ENCODE measurements at places on chromosomes 4 and X.

- DNase-seq, result no peak
Observed at GRCh38 chr4:184860018-184860779, 34.4 kb upstream of the ACSL1 start.

GRCh38 chr4:118833192-118833820 is 2.6 kb downstream of the SEC24D start:
- DNase-seq, result no peak

DNA sequence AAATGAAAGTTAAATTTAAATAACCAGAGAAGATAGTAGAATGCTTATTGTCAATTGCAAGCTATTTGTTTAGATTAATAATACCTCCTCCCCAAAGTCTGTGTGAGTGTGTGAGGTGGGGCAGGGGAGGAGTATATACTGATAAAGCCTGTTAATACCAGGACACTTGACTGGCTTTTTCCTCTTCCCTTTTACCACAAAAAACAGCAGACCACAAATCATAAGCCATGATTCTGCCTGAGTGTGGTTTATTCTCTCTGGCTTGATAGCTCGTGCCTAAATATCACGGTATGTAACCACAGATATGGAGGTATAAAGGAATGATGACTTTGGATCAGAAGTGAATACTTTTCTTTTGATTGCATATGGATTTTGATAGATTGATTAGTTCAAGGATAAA is 21.9 kb upstream of the SCRG1 start:
- DNase-seq, result no peak

GRCh38 chrX:10856797-10857196 is 236.4 kb upstream of the MID1 start:
- DNase-seq, result no peak

- no peak for DNase-seq
Observed at GRCh38 chr4:153713866-153714646, 30.0 kb downstream of the TLR2 start.

- DNase-seq, result no peak
Observed at GRCh38 chr4:149823769-149824221, 8.2 kb upstream of the IQCM start.

DNA sequence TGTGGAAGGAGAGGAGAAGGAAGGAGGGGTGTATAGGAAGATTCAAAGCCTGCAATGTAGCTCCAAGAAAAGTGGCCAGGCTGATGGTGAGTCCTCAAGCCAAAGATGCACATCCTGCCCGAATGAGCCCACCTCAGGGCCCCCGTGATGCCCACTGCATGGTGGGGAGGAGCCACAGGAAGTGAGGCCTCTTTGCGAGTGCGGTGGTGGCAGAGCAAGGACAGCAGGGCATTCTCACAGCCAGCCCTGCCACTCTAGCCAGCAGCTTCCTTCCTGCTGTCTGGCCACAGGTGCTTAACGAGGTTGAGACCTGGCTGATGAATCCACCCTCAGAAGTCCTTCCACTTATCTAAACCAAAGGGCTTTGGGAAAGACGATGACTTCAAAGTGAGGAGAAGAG is 55.8 kb downstream of the BCOR start:
- DNase-seq, result no peak

DNA sequence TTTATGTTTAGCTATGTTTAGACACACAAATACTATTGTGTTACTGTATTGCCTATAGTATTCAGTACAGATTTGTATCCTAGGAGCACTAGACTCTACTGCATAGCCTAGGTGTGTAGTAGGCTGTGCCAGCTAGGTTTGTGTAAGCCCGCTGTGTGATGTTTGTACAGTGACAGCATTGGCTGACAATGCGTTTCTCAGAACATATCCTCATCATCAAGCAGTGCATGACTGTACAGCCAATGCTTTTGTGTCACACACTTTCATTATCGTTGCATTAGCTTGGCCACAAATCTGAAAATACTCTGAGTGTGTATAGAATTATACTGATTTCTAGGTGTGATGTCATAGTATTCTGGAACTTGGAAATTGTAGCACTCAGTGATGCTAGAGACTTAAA is 63.4 kb downstream of the CLDN34 start:
- DNase-seq, result no peak

GRCh38 chrX:95791876-95792275 is 892.8 kb upstream of the DIAPH2 start:
- no peak for DNase-seq

- DNase-seq, result no peak
Observed at GRCh38 chr4:14864365-14865030, 137.8 kb upstream of the CPEB2 start.

- DNase-seq, result no peak
Observed at GRCh38 chr4:6616087-6616995, 24.1 kb upstream of the MRFAP1 start.

GRCh38 chrX:111445485-111445884 is 33.5 kb upstream of the DCX start:
- no peak for DNase-seq

DNA sequence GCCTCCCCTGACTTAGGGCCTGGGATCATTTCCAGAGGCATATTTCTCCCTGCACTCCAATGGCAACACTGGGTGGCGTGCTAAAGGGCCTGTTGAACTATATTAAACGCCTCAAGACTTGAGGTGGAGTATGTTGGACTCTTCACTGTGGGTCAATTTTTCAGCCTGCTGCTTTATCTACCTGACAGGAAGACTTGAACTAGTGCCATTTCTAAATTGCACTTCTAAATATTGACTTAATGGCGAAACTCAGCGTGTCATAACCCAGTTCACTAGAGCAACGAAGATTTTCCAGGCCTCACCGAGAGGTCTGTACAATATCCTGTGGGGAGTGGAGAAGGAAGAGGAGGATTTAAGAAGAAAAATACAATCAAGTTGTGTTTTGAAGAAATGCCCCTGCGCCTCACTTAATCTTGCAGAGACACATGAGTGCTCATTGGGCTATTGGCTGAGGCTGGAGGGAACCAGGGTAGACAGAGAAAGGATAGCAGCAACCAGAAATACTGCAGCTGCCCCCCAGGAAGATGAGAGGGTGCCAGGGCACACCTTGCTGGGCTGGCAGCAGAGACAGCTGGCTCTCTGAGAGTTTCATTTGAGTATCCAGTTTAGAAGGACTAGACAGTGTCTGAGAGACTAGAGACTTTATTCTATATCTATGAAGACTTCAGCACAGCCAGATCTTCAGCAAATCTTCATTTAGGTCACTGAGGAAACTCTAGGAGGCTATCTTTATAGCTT is 67.4 kb downstream of the ENPP6 start:
- DNase-seq, result no peak

GRCh38 chrX:119745283-119745848 is 13.0 kb upstream of the SOWAHD start:
- no peak for DNase-seq

DNA sequence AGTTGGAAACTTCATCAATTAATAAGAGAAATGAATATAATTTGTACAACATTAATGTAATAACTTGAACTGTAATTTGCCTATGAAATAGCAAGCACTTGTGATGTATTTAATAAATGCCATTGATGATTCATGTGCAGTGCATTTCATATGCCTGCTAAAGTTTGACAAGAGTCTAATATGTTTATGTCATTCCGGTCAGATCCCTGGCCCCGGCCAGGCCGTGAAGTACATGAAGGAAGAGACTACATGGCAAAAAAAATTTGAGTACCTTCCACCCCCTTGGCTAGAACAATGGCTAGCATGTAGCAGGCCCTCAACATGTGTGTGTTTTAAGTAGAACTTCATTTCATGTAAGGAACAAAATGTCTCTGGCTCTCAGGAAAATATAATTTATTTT is 161.3 kb downstream of the ATP10D start:
- no peak for DNase-seq

GRCh38 chrX:125654501-125654900 is 334.8 kb downstream of the TEX13C start:
- DNase-seq, result no peak

GRCh38 chr4:48225368-48226141 is 44.1 kb downstream of the TEC start:
- DNase-seq, result no peak

DNA sequence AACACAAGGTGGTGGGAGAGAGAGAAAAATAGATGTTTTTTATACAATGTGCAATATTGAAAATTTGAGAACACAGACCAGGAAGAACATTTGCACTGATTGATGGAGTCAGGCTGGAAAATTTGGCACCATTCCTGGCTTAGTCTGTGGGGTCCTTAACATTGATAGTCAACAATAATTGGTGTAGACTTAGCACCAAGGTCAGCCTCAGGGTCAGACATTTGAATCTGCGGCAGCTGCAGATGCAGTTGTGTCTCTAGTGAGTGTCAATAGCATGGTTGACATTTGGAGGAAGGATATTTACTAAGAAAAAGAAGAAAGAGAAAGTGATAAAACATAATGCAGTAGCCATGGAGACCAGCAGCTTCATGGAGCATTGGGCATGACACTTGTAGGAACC is 31.5 kb upstream of the GLRA3 start:
- no peak for DNase-seq

- no peak for DNase-seq
Observed at GRCh38 chrX:110657073-110657472, 138.5 kb downstream of the CHRDL1 start.

GRCh38 chr4:25624616-25625015 is 31.0 kb upstream of the SLC34A2 start:
- DNase-seq, result no peak

DNA sequence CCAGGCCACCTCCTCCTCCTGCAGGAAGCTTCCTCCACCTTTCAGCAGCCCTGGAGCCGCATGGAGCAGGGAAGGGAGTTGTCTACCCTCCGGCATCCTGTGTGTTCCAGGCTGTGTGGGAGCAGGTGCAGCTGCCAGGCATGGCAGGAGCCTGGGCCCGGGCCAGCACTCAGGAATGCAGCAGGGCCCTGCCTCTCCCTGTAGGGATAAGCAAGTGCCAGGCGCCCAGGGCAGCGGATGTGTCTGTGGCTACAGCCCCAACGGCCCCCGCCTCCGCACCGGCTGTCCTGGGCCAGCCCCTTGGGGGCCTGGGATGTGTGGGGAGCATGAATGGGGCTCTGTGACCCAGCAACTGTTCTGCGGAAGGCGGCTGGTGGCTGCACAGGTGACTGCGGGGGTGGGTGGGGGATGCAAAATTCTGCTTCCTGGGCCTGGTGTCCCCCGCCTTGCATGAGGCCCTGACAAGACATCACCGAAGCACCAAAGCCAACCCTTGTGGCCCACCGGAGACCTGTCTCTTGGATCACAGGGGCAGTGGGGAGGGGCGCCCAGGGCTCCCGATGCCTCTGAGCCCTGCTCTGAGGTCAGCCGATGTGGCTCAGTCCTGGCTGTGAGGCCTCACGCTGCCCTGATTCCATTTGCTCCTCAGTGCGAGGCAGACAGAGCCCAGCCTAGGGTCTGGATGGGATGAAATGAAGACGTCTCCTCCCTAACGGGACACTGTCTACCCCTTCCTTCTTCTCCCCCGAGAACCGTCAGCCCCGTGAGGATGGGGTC is 1.4 kb upstream of the DOK7 start:
- no peak for DNase-seq

GRCh38 chr4:8220661-8221450 is 21.8 kb downstream of the SH3TC1 start:
- no peak for DNase-seq

DNA sequence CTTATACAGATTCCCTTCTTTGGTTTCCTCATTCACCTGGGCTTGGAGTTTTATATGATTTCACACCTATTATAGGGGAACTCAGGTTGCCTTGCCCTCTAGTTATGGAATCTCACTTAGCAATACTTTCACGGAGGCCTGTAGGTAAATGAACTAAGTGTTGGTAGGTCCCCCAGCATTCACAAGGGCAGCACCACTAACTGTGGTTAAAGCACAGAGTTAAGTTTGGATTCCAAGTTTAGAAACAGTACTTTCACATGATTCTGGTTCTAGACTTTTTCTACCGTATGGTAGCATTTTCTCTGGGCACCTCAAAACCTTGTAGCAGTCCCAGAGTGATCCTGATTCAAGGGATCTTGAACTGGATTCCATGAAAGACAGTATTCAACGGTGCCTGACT is 46.4 kb downstream of the SH2D1A start:
- no peak for DNase-seq

DNA sequence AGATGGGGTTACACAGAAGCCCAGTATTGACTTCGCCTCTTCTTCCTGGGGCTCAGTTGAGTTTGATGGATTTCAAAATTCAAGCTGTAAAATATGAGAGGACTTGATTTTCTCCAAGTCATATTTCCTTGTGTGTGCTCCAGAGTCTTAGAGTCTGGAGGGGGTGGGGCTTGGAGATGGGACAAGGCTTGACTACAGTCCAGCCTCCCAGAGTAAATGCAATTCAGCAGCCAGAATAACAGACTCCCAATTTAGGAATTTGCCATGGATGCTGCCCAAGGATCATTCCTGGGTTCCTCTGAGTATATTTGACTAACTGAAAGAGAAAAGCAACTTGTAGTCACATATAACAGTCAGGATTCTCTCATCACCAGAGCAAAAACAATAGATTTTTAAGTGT is 53.7 kb upstream of the RBPJ start:
- no peak for DNase-seq

GRCh38 chrX:30212172-30212571 is 3.2 kb upstream of the MAGEB2 start:
- no peak for DNase-seq

GRCh38 chr4:173517781-173518424 is 12.1 kb downstream of the HAND2 start:
- DNase-seq, result no peak

GRCh38 chr4:121697564-121697963 is 784 bp upstream of the ANXA5 start:
- DNase-seq, result no peak

- DNase-seq, result no peak
Observed at GRCh38 chr4:98046665-98047064, 96.6 kb downstream of the STPG2 start.

DNA sequence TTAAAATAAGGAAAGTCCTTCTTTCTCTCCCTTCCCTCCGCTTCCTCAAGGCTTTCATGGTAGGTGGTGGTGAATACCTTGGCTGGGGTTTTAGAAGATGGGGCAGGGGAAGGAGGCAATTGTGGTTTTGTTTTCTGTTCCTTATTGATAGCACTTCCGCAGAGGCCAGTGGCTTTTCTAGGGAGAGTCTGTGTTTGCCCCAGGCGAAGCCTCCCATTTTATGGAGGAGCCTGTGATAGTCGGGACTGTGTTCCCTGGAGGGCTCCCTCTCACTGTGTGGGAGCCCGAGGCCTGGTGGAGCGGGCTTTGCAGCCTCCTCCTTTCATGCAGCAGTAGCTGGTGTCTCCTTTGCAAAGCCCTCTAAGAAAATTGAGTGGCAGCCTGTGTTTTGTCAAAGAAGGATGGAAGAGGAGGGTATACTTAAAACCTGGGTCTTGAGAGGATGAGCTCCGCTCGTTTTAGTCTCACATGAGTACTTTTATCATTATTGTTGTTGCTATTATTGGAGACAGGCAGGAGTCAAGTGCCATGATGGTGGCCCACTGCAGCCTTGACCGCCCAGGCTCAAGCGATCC is 29.8 kb upstream of the STOX2 start:
- DNase-seq, result no peak

DNA sequence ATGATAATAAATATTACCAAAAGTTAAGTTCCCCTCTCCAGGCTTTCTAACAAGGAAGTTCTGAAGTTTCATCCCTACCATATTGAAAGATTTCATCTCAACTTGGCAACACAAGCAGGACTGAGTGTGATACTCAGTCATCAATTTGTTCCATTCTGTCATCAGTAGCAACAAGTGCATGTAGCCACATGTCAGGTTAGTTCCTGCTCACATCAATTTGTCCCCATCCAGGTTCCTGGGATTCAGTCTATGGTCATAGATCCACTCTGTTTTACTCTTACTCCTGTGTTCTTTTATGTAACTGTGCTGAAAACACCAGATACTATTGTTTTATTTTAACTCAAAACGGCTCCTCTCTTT is 22.2 kb downstream of the SMPX start:
- DNase-seq, result no peak

All from stimulated activated CD4-positive, alpha-beta T cell treated with anti-CD3 and anti-CD28 coated beads, Interleukin-4, amount 100 ng/mL, for 24 hours (primary cell).